Kidney epithelial cell (primary cell): ENCODE measurements at places on chromosomes 12 and 14. TPM values are rescaled to one million over a fixed set of nuclear protein-coding genes. Genes with fewer than 3 reads are reported as not detected.

SRRM4 gene
- total RNA-seq: 0.27 and 0.42 TPM in 2 replicates

TMEM19 gene
- total RNA-seq: 13.1 and 15.1 TPM in 2 replicates

GRCh38 chr12:24530689-24531088 lies 418.2 kb downstream of the BCAT1 start:
- no peak for DNase-seq

- no peak for DNase-seq
Measured at GRCh38 chr14:32713856-32714255, 224.8 kb upstream of the NPAS3 start.

DNA sequence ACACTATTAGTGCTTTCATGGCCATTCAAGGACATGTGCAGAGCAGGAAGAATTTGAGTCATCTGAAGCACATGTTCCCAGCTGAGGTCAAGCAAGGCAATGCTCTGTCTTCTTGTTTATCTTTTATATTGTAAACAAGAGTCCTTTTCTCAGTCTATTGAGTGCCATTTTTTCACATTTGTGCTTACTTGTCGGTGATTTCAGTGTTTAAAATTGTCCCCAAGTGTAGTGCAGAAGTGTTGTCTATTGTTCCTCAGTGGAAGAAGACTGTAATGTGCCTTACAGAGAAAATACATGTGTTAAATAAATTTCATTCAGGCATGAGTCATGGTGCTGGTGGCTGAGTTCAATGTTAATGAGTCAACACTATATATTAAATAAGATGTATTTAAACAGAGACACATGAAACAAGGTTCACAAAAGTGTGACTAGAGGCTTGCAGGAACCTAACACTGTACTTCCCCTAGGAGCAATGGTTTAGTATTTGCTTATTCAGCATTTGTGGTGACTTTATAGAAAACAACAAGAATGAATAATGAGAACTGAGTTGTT lies 391.1 kb downstream of the LRIG3 start:
- no peak for DNase-seq

GRCh38 chr14:47179906-47180305 lies 495.5 kb downstream of the MDGA2 start:
- no peak for DNase-seq

- DNase-seq: no peak
Measured at GRCh38 chr14:33406766-33407165, 468.1 kb downstream of the NPAS3 start.

GRCh38 chr12:49033611-49034285 lies 15.2 kb upstream of the PRKAG1 start:
- DNase-seq: no peak

GRCh38 chr12:27331291-27331926 lies 1.2 kb upstream of the BMAL2 start:
- DNase-seq: peak; percentile 99

DNA sequence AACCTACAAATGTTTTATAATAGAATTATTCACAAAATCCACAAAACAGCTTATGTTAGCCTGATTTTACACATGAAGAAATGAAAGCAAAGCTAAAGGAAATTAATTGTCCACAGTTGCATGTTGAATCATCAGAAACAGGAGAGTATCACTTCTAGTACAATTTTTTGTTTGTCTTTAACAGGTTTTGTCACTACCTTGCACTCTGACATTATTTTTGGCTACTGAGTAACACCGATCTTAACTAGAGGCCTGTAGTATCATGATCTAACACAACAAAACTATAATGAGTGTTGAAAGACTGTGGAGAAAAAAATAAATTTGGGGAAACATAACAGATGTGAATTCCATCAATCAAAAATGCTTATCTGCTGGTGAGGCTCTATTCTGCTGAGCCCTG lies 60.1 kb downstream of the TAOK3 start:
- no peak for DNase-seq

DNA sequence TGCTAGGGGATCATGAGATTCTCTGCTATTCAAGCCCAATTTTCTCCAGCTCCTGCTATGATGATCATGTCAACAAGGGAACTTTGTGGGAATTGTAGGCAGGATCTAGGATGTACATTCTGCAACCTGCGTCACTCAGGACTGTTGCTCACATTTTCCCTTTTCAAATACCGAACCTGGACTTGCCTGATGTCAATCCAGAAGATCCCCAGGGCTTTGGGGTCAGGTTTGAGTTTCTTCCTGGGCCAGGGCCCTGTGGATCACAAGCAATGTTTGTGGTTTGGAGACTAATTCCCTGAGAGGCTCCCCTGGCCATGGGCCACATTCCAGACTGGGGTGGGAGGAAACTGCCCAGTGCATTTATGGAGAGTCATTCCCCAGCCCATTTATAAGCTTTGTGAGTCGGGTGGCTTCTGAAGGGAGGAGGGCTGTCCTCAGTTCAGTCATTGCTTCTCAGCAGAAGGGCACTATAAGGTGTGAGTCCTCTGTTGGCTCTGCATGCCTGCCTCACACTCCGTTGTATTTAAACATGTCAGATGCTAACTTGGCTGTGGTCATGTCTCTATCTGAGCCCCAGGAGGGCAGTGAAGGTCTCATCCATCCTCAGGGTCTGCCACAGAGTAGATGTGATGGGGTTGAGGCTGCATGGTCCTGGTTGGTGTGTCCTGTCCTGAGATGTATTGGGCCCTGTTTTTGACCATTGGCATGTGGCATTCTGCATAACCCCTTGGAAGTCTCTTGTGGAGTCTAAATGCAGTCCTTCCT lies 6.5 kb downstream of the KRT86 start:
- DNase-seq: peak; percentile 85

DNA sequence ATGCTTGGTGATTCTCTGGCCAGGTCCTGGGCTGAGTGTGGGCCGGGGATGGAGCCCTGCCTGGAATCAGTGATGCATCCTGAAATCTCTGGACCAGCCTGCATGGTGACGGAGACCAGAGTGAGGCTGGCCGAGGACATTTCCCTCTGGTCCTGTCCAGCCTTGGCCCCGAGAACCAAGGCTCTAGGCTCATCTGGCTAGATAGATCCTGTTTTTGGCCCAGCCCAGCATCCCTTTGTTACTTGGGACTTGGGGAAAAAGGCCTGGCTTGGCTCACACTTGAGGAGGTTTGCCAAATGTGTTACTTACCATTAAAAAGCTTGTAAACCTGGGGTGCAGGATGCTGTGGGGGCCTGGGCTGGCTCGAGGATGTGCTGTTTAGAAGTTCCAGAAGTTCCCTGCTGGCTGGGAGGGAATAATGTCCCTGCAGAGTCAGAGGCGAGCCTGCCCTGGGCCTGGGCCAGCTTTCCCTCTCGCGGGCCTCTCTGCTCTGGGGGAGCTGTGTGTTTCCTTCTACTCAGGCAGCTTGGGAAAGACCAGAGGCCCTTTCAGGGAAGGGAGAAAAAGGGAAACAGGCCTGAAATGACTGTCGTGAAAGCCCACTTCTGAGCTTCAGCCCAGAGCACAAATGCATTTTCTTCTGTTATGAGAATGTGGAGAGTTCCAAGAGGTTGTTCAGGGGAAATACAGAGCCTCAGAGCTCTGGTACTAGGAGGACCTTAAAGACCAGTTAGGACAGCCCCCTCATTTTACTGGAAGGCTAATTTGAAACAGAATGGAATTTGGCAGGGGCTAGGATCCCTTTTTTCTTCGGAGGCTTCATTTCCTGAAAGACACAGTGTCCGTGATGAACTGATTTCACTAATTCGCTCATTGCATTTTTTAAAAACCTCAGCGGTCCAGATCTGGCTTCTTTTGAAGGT lies 47.2 kb upstream of the CTDSP2 start:
- no peak for DNase-seq

DNA sequence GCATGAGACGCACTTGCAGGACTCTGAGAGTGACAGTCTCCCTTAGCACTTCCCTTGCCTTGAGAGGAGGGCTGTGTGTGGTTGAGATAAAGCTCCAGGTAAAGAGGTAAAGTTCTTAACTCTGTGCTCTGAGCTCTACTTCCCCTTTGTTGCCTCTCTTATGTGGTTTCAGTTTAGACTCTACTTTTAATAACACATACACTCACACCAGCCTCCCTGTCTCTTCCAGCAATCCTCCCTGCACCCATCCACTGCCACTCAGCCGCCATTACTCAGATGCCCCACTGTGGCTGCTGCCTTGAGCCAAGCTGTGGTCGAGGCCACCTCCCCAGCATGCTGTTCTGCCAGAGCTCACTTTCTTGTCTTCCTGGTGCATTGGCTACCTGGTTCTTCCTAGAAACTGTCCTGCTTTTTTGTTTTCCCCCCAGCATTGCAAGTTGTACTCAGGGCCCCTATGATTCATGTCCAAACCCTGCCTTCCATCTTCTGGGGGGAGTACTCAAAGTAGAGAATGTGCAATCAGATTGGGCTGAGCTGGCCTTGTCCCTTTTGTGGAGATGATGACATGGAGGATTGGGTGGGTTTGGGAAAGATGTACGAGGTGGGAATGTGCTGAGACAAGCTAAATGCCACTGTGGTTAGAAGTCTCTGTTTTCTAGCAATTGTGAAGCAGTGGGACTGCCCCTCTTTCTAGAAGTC lies 115.5 kb upstream of the PARP11 start:
- DNase-seq: no peak

- DNase-seq: no peak
Measured at GRCh38 chr12:127888943-127889719, 377.8 kb upstream of the TMEM132C start.

- no peak for DNase-seq
Measured at GRCh38 chr14:35938770-35939169, 112.6 kb downstream of the BRMS1L start.

DNA sequence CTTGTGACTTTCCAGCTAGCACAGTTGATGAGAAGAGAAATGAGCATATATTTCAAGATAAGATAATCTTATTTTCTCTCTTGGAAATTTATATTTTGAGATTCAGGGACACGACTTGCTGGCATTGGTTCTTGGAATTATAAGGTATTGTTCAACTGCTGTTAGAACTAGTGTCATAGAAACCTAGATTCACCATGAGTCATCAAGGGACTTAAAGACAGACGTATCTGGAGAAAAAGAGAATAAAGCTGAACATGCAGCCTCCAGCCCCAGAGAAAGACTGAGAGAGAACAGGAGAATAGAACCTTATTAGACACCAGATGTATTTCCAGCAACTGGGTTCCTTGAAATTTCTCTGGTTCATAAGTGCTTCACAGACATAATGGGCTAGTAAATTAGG lies 194.4 kb upstream of the PPFIA2 start:
- DNase-seq: peak; percentile 14
